Lung microvascular endothelial cell (primary cell): ENCODE measurements at places on chromosomes 16 and 17.

GRCh38 chr17:36818134-36818825, 119.0 kb upstream of the LHX1 start:
- DNase-seq, result no peak

GRCh38 chr17:29331075-29331707, 37.2 kb upstream of the NUFIP2 start:
- no peak for DNase-seq

DNA sequence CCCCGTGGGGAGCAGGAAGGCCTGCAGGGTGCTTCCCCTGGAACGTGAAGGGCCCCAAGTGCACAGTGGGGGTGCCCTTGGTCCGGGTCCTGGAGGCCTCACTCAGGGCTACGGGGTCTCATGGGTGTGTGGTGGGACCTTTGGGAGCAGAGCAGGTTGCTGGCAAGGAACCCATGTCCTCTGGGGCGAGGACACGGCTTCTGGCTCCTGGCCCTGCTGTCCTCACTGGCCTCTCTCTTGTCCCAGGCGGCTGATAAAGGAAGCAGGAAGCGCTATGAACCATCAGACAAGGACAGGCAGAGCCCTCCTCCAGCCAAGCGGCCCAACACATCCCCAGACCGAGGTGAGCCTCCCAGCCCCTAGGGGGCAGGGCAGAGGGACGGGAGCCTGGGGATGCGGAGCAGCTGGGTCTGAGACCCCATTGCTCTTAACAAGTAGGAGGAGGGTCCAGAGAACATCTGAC, 9.8 kb upstream of the IL17C start:
- DNase-seq, result peak; percentile 84

DNA sequence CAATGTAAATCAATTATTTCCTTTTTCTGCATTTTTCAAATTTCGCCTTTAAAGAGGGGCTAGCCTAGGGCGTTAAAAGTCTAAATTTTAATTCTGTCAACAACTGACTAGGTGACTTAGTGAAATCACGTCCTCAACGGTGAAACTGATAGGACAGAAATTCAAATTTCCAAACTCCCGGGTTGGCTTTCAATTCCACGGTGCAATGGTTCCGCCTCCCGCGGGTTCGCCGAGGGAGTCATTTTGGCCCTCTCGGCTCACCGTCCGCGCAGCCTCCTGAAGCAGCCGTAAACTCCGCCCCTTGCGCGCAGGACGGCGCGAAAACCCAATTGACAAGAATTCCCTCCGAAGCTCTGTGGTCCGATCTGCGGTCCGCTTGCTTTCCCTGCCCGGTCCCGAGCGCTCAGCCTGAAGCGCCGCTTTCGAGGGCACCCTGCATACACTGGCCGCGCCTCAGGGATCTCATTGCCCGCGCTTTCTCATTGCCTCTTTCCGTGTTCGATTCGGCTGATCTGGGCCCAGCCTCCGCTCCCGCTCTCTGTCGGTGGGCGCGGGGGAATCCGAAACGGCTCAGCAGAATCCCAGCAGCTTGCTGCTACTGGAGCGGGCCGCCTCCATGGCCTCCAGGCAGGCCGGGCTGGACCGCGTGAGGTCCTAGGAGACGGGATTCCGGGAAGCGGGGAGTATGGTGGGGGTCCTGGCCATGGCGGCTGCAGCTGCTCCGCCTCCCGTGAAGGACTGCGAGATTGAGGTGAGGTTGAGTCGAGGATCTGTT, at the start of gene ATAD5:
TSS of gene ATAD5 (plus strand) at position 304 of the 775 bp plus-strand sequence. CDS start at position 686, 382 bp downstream.
- DNase-seq, result peak; percentile 94

DNA sequence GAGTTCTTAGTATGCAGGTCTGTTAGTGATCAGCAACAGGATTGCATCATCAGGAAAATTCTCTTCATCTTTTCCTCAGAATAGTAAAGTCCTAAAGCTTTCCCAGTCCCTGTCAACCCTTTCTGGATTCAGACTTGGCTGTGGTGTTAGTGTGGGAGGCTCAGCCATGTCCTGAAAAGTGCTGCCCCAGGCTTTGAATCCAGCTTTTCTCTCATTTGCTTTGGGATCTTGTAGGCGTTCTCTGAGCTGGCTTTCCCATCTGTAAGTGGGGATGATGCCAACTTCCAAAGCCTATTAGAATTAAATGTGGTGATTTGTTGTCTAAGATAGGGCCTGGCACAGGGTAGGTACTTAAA, 3.0 kb downstream of the ALKBH5 start:
- DNase-seq, result no peak

- DNase-seq, result no peak
These were observed 31.7 kb downstream of the RPA1 start for GRCh38 chr17:1861391-1862010.

DNA sequence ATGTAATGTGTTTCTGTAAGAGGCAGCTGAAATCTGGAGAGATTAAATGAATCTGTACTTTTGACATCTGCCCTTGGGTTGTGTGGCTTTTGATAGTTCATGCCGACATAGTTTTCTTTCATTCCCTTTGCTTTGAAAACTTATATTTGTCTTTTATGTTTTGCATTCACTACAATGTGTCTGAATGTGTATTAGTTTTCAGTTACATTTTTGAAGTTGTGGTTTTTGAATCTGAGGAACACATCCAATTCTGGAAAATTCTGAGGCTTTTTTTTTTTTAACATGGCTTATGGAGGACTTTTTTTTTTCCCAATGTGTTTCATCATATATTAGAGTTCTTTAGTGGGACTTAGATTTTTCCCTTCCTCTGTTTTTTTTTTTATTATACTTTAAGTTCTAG, 683.7 kb upstream of the SOX9 start:
- no peak for DNase-seq

- DNase-seq, result no peak
These were observed 24.6 kb upstream of the PHB1 start for GRCh38 chr17:49439305-49439672.

GRCh38 chr17:79852748-79853147, 13.5 kb upstream of the CBX4 start:
- DNase-seq, result peak; percentile 71

DNA sequence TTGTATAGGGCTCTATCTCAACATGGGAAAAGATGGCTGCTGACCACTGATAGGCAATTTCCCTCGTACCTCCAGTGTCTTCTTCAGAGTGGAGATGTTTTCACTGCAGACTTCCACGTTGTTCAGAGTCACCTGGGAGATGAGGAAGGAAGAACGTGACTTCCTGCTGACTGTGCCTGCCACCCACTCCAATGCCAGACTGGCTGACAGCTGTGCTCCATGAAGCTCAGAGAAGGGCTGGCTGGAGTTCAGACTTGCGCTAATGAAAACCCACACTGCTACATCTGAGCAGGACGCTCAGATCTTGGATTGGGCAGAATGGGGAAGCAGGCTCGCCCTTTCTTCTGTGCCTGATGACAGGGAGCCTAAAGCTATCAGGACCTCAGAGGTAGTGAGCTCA, 33.1 kb downstream of the COG4 start:
- no peak for DNase-seq

- peak; percentile 46 for DNase-seq
These were observed at the start of gene NKD1 for GRCh38 chr16:50548125-50548908. TSS of gene NKD1 (plus strand) at chr16:50548396. CDS start at chr16:50548554, 158 bp downstream.

DNA sequence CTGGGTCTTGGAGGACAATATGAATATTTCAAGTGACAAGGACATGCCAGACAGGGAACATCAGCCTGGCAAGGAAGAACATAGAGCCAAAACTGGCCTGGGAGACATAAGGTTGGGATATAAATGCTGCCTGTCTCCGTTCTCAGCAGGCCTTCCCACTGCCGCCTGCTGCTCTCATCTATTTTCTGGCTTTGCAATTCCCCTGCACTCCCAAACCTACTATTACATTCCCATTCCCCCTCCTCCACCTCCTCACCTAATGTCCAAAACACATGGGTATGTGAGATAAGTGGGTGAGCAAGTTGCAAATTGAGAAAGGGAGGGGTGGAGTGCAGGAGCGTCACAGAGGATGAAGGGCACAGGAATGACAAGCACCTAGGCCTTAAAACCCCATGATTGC, 244.3 kb upstream of the CDH8 start:
- no peak for DNase-seq

DNA sequence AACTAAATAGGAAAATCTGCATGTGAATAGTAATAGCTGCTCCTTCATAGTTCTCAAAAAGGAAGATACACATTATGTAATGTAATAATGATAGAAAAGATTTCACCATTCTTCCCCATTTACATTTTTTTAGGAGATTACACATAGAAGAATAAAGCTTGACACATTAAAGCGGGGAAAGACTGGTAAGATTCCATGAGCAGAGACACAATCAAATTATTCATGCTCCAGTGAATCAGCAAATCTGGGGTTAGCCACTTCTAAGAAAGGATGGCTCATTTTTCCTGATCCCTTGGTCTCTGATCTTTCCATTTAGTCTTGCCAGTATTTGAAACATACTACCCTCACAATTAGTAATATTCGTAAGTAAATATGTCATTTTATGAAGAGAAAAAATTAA, 81.9 kb downstream of the CA4 start:
- DNase-seq, result peak; percentile 18

GRCh38 chr17:37543637-37544052, 54.0 kb downstream of the DUSP14 start:
- DNase-seq, result no peak

DNA sequence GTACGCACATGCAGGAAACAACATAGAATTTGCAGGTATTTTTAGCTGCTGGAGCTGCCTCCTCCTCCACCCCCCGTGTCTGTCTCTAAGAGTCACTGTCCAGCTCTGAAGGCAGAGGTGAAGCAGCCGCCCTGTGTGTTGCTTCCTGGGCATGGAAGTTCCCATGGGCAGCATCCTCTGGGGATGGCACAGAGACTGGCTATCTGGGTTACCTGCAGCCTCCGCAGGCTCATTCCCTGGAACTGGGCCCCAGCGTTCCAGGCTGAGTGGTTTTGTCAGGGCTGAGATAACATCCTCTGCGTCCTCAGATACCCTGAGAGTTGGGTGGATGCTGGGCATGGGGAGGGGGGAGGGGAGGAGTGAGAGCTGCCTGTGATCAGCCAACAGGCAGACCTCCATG, 41.5 kb upstream of the MRTFB start:
- no peak for DNase-seq

DNA sequence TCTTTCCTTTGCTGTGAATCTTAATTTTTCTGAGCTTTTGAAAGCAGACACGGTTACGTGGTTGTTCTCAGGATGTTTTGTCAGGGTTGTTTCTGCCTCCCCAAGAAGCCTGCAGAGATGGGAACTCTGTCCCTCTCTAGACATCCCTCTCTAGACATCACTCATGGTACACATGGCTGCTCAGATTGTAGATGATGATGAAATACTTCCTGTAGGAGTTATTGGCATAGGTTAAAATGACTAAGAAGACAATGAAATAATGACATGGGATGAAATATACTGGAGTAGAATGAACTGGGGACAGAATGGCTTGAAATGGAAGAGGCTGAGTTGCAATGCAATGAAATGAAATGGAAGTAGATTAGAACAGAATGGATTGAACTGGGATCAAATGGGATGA, 253.4 kb downstream of the SHISA9 start:
- no peak for DNase-seq

DNA sequence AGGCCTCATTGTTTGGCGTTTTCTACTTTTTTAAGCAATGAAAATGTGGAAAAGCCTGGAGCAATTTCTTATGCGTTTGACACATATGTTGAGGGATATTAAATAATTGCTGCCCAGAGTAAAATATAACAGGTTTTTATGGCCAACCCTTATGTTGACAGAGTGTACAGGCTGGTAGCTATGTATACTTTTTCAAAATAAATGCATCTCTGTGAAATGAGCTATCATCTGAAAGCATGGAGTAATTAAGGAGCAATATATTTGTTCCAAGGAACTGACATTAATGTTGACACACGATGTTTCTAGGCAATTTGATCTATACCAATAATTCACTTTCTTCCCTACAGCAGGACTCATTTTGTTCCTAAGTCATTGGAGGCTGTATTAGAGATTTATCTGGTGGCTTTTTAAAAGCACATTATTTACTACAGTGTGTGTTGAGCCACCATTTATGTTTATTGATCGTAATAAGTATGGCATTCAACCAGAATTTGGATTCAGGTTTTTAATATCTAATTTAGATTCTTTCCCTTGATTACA, 11.9 kb upstream of the KRT20 start:
- DNase-seq, result no peak

DNA sequence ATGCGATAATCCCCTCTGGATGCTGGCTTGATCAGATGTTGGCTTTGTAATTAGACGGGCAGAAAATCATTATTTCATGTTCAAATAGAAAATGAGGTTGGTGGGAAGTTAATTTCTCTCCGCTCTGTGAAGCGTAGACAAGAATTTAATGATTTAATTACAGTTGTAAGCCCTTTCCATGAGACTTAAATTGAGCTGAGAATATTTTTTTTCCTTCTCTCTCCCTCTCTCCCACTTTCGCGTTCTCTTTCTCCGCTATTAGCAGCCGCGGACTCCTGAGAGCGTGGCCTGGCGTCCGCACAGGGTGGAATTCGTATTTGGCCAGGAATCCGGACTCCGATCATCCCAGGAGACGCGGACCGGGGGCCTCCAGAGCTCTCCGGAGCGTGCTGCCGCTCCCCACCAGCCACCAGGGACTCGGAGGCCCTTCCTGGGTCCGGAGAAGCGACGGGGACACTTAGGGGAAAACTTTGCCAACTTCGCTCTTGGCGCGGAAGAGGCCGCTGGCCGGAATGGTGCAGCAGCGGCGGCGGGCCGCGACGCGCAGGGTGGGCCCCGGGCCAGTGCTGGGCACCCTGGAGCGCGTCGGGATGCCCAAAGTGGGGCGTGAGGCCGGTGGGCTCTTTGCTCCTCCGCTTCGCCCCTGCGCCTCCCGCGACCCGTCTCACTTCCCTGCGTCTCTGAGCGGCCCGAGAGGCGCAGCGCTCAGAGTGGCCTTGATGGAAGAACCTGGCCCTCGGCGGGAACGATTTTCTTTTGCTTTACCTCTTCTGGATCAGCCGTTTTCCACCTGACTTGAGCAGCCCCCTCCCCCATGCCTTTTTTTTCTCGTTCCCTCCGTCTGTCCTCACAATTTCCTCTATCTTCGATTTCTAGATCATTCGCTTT, 3.6 kb upstream of the IRX3 start:
- no peak for DNase-seq

DNA sequence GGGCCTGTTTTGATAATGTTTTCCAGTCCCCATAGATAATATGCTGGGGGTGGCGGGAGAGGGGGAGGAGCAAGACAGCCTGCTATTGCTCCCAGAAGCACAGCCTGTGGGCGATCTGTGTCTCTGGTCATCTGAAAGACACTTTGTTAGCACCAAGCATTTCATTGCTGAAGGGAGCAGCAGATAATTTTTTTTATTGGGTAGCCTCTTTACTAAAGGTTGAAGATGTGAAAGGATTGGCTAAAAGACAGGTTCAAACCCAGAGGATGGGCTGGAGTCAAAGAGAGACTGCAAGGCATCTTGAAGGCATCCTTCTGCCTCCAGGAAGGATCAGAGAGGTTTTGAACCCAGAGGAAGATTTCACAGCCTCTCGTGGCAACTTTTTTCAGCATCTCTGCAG, 60.6 kb downstream of the C17orf67 start:
- no peak for DNase-seq

DNA sequence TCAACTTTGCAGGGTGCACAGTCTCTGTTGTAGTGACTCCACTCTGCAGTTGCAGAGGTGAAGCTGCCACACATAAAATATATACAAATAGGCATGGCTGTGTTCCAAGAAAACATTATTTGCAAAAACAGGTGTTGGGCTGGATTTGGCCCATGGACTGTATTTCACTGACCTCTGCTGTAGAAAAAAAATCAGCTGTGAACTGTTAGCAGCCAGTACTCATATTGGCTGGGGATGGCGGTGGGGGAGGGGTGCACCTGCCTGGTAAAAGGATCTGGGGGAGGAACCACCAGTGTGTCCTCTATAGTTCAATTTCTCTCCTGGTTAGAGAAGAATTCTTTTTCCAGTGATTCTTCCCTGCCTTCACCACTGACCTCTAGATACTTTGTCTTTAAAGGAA, 50.0 kb downstream of the SHISA9 start:
- DNase-seq, result no peak
